Suppressor macrophage (primary cell): ENCODE measurements at places on chromosomes 13 and 19.

DNA sequence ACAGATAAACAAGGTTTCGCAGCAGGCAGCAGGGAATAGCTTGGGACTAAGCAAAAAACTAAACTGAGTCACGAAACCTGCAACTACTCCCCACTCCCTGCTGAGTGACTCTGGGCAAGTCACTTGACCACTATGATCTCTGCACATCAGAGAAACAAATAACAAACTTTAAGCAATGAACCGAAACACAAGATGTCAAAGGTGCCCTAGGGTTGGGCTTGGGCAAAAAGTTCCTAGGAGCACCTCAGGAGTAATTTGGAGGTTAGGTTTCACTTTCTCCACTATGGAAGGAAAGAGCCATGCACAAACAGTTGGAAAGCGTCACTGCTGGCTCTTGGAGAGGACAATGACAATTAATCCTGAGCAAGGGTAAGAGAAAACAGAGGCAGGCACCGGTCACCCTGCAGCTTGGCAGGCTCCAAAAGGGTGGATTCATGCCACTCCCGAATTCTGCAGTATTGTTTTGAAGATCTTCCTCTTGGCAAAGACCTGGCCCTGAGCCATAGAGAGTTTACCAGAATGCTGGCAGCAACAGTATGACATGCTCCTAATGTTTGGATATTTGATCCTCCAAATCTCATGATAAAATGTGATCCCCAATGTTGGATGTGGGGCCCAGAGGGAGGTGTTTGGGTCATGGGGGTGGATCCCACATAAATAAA lies 60.3 kb downstream of the CRYL1 start:
- no peak for DNase-seq

GRCh38 chr13:73059460-73060250 lies 850 bp downstream of the KLF5 start:
- DNase-seq, result no peak

DNA sequence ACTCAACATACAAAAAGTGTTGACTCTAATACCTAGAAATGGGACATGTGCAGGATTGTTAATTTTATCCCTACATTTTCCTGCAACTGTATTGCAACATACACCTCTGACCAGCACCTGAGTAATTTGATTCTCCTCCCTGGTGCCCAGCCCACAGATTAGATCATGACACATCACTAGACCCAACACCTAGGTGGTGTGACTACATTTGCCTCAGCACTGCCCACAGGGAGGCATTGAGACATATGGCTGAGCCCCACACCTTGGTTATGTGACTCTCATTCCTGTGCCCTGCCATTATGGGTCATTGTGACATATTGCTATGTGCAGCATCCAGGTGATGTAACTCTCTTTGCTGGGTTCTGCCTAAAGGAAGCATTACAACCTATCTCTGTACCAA lies 13.2 kb upstream of the ZNF254 start:
- no peak for DNase-seq

- DNase-seq, result no peak
Measured at GRCh38 chr19:1729568-1729925, 23.8 kb upstream of the ONECUT3 start.

- DNase-seq, result no peak
Measured at GRCh38 chr13:101429733-101430132, 13.4 kb upstream of the NALCN start.

DNA sequence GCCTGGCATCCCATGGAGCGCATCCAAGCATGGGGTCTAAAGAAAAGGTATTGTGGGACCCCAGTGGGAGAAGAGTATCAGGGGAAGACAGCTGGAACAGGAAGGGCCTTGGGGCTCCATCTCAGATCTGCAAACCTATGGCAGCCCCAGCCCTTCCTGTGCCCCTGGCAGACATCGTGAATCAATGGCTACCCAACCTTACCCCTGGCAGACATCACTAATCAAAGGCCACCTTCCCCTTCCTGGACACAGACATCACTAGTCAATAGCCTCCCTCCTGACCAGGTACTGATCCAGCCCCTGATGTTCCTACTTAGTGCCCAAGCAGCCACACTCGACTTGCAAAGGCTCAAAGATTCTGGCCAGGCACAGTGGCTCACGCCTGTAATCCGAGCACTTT lies 15.8 kb downstream of the F2RL3 start:
- DNase-seq, result no peak

DNA sequence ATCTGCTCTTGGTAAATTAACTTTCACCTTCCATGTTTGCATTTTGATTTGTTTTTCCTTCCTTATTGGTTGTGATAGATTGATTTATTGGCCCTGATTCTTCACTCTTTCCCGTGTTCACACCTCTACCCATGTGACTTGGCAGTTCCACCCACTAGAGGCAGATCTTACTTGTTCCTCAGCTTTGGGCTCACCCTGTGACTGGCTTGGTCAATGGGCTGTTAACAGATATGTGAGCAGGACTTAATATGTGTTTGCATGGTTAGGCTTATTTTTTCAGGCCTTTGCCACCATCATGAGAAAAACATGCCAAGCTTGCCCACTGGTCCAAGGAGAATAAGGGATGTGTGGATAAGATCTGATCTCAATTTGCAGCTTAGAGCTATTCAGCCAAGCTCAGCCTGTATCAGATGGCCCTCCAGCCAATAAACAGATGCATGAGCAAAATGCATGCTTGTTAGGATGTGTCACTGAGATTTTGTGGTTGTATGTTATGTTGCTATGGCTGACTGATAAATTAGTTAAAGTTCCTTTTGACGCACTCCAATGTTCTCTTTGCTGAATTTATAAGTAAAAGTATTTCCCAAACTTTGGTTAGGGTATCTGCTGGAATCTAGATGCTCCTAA lies 48.0 kb downstream of the RGCC start:
- DNase-seq, result no peak

GRCh38 chr19:46353730-46354528 lies 7.0 kb downstream of the PPP5C start:
- DNase-seq, result no peak
